ENCODE measurements at places on chromosomes 1 and 21. TPM values are rescaled to one million over a fixed set of nuclear protein-coding genes. Genes with fewer than 3 reads are reported as not detected.

DNA sequence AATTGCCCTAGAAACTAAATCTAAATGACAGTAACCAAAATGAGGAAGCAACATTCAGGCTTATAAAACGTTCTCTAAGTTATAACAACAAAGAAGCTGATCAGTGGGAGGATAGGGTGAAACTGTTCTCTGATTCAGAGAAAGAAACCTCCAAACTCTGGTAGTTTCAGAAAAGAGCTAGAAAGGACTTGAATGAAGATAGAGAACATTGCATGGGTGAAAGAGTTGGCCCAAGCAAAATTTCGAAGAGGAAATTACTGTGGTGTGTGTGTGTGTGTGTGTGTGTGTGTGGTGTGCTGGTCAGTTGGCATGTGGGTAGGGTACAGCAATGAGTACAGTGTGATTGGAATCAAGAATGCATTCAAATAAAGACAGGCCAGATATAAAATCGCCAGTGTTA, 16.5 kb upstream of the SPAG17 start:
- DNase-seq, result no peak

- no peak for DNase-seq
Measured at GRCh38 chr21:36741506-36741905, 42.6 kb downstream of the SIM2 start.

DNA sequence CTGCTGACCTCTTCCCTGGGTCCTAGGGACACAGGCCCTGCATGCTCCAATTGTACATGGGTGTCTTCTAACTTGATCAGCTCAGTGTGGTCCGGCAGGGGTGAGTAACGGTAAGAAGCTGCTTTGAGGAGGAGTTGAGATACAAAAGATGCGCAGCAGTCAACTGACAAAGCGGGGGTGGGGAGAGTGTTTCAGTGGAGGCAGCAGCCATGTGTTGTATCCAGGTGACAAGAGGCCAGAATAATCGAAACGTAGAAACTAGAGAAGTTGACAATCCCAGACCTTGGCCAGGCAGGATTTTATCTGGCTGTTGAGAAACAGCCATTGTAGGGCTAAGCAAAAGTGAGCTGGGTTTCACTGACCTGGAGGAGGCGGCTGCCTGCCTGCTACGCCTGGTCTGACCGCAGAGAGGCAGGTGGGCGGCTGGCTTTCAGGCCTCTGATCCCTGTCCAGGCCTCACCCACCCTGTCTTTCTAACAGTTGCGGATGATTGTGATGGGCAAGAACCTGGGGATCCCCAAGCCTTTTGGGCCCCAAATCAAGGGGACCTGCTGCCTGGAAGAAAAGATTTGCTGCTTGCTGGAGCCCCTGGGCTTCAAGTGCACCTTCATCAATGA, 28.8 kb downstream of the PADI6 start:
- no peak for DNase-seq

GRCh38 chr21:39029900-39030884, 153.1 kb downstream of the PSMG1 start:
- no peak for DNase-seq

DNA sequence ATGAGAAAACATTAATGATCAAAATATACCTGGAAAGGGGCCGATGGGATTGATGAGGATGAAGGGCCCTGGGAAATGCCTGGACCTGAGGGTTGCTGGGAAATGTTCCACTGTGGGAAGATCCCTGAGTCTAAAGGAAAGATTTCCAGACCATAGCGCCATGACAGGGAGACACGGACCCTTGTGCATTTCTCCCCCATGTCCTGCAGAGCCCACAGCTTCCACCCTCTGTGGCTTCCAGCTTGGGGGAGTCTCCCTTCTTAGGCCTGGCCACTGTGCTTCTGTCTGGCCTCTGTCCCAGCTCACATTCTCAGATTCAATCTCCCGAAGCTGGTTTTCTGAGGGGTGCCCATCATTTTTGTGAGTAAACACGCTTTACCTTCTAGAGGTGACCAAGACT, 1.0 kb upstream of the PRAMEF12 start:
- no peak for DNase-seq

- DNase-seq, result no peak
Measured at GRCh38 chr1:150507912-150508864, at the start of gene ECM1. ECM1 (plus strand) TSS chr1:150508109; CDS start chr1:150508210, 101 bp downstream.

DNA sequence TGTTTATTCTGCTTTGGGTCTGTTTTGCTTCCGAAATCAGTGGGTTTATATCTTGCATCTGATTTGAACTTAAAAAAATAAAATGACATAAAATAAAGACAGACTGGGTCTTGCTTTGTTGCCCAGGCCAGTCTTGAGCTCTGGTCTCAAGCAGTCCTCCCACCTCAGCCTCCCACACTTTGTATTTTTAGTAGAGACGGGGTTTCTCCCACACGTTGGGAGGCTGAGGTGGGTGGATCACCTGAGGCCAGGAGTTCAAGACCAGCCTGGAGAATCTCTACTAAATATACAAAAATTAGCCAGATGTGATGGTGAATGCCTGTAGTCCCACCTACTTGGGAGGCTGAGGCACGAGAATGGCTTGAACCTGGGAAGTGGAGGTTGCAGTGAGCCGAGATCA, 5.9 kb downstream of the ZYG11A start:
- no peak for DNase-seq

DNA sequence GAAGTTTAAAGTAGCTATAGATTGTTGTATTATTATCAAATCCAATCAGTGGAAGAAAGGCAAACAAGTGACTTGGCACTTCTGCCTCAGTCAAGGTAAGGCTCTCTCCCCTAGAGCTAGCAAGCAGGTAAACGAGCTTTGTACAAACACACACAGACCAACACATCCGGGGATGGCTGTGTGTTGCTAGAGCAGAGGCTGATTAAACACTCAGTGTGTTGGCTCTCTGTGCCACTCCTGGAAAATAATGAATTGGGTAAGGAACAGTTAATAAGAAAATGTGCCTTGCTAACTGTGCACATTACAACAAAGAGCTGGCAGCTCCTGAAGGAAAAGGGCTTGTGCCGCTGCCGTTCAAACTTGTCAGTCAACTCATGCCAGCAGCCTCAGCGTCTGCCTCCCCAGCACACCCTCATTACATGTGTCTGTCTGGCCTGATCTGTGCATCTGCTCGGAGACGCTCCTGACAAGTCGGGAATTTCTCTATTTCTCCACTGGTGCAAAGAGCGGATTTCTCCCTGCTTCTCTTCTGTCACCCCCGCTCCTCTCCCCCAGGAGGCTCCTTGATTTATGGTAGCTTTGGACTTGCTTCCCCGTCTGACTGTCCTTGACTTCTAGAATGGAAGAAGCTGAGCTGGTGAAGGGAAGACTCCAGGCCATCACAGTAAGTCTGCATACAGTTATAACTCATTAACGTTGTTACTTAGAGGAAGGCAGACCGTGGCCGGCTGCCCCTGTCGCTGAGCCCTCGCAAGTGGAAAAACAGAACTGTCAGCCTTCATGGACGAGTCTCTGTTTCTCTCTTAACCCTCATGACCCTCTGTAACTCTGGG, at the start of gene PALMD:
Gene PALMD, plus strand, starts transcription at position 415 of the 833 bp plus-strand sequence. Its CDS starts 205 bp downstream, at position 620.
- DNase-seq, result peak; percentile 79

The NPHS2 gene
- total RNA-seq, result not detected

The TAS1R1 gene
- not detected for total RNA-seq

The ATP6V1G3 gene
- total RNA-seq, result not detected

The TMEM125 gene
- not detected for total RNA-seq

The ZBTB8A gene
- 2.8 TPM for total RNA-seq

The SNAPIN gene
- total RNA-seq, result 64.0 TPM

All from Right ventricle myocardium inferior (tissue), 1 donor.